Stomach (tissue), 19 donors: ENCODE measurements at places on chromosomes 3 and 15. TPM values are rescaled to one million over a fixed set of nuclear protein-coding genes. Genes with fewer than 3 reads are reported as not detected.

- DNase-seq: no peak
These were observed 250.6 kb downstream of the MBNL1 start for GRCh38 chr3:152519376-152519775.

GRCh38 chr15:45417303-45417950 is 39.1 kb upstream of the GATM start:
- no peak for DNase-seq

The CYP1A2 gene
- total RNA-seq: not detected

The MKRN3 gene
- 3.3 TPM for total RNA-seq

The SKOR1 gene
- total RNA-seq: 4.9 TPM

DNA sequence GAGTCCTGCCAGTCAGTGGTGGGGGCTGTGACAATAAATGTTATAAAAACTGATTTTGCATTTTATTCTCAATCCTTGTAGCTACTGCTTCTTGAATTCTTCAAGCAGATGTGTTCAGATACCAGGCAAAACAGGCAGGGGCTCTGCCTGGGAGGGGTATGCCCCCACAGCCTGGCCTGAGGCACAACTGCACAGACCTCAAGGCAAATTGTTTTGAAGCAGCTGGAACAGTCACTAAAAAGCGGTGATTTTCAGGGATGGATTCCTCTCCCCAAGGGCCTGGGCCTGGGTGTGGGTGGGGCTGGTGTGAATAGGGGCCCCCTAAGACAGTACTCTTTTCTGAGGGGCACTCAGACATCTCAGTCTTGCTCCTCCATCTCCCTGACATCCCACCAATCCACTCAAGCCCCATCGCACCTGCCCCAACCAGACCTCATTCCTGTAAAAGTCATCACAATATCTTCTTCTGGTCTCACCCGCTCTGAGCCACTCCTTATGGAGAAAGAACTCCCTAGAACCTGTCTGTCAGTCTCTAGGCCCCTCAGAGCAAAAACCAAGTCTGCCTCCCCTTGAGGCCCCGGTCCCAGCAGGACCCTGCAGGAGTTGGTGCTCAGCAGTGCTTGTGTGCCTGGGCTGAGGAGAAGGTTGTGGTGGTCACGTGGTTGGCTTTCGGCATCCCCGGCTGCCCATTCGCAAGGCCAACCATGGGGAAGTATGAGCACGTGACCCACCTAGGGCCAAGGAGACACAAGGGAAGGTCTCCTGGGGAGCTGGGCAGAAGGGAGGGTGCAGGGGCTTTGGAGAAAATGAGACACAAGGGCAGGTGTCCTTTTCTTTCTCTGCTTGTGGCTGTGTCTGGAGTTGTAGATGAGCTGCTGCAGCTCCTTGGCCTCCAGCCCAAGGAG is 2.9 kb upstream of the PSTPIP1 start:
- DNase-seq: no peak

The CPNE9 gene
- total RNA-seq: not detected

- no peak for DNase-seq
These were observed 494.1 kb upstream of the DPPA4 start for GRCh38 chr3:109831403-109831802.

DNA sequence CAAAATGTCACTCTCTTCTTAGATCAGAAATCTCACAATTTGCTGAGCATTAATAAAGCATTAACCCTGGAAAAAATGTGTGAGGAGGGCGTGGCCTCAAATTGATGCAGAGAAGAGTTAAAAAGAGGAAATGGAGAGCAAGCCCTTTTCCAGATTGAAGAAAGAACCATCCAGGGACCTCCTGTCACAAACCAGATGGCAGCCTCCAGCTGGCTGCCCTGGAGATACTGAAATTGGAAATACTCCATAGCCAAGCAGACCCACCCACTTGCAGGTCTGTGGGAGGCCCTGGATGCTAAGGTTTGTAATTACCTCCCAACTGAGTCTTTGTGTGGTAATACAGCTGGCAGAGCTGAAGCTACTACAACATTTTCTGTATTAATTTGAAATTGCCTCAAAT is 214.9 kb downstream of the IL20RB start:
- no peak for DNase-seq

DNA sequence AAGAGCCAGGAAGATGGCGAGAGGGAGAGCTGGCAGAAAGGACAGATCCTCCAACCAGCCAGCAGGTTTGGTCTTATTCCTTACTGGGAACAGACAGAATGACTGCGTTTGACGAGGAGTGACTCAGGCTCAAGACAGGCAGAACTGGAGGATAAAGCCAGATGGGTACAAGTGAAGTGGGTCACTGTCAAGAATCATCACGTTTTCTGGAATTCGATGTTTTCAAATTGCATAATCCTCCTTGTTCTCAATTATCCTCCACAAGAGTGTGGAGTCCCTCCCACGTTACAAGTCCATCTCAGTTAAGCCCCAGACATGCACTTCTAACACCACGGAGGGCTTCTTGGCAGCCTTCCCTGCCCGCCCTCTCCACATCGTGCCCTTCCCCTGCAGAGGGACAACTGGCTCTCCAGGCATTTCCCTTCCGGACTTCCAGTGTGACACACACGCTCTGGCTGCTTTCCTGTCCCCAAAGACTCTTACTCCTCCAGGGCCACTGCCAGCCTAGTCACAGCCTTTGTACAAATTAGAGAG is 183.1 kb downstream of the CHST2 start:
- DNase-seq: peak; percentile 76

GRCh38 chr3:134974624-134975023 is 179.6 kb downstream of the EPHB1 start:
- DNase-seq: no peak

DNA sequence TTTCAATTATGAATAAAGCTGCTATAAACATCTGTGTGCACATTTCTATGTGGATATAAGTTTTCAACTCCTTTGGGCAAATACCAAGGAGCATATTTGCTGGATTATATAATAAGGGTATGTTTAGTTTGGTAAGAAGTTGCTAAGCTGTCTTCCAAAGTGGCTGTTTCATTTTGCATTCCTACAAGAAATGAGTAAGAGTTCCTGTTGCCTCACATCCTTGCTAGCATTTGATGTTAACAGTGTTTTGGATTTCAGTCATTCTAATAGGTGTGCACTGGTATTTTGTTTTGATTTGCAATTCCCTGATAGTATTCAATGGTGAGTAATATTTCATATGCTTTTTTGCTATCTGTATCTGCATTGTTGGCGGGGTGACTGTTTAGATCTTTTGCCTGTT is 120.7 kb upstream of the MDFIC2 start:
- DNase-seq: no peak

GRCh38 chr3:13007251-13007941 is 65.8 kb downstream of the IQSEC1 start:
- DNase-seq: no peak

GRCh38 chr3:182325213-182325950 is 467.9 kb upstream of the ATP11B start:
- no peak for DNase-seq

GRCh38 chr3:157410945-157411344 is 25.7 kb upstream of the PTX3 start:
- DNase-seq: no peak

- DNase-seq: no peak
These were observed 22.1 kb downstream of the PHC3 start for GRCh38 chr3:170159459-170159858.

DNA sequence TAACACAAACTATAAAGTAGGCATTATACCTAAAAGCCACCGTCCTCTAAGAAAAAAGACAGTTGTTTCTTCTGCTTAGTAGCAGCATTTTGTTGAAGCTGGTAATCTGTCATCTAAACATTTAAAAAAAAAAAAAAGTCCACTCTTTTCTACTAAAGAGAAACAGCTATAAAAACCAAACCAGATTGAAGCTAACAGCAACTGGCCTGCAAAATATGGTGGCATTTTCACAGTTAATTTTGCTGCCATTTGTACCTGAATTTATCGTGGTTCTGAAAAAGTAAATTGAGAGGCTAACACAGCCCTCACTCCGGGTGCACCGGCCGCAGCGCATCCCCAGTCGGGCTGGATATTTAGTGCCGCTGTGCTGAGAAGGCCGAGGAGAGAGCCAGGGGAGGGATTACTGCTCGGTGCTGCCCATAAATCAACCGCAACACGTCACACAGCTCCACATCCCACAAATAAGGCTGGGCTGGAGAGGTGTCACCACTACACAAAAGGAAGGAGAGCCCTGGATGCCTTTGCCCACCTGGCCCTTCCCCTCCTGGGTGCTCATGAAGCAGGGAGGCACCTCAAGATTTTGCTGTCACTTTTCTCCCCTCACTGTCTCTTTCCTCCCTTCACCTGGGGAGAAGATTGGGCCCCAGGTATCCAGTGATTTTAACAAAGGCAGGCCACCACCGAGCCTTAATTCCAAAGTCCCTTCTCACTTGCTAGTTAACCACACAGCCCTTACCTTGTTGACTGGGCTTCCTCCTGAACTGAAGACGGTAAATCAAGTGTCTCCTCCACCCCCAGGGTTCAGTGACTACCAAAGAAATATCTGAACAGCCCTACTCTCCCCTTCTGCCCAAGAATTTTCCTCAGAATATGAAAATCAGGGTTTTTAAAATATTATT is 44.4 kb downstream of the MECOM start:
- no peak for DNase-seq

DNA sequence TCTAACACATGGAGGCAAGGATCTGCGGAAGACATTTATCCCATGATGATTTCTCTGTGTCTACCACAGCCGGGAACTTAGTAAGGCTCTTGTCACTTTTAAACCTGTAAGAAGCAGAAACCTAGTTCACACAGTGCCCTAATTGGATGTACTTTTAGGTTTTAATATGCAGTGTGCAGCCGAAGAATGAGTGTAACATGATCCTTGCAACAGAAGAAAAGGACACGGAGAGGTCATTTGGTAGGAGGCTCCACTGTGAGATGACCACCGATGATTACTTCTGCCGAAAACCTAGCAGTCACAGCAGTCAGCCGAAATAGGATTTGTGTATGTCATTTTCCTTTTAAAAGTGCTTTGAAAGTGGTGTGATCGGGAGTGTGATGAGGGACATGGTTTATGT is 6.8 kb downstream of the CACNA1D start:
- no peak for DNase-seq

The CADPS gene
- total RNA-seq: 16.0 TPM

DNA sequence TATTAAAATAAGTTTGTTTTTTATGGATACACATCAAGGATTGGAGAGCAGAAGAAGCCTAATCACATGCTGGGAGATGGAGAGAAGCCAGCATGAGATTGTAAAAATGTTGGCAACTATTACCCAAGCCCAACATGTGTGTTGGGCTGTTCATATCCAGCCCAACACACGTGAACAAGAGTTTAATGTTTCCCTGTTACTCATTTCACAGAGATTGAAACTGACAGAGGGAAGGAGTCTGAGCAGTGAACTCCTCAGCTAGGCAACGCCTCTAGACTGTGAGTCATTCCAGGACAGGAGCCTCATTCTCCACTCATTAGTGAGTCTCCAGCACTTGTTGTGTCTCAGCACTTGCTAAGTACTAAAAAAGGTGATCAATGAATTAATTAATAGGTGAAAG is 43.2 kb upstream of the CMSS1 start:
- no peak for DNase-seq

DNA sequence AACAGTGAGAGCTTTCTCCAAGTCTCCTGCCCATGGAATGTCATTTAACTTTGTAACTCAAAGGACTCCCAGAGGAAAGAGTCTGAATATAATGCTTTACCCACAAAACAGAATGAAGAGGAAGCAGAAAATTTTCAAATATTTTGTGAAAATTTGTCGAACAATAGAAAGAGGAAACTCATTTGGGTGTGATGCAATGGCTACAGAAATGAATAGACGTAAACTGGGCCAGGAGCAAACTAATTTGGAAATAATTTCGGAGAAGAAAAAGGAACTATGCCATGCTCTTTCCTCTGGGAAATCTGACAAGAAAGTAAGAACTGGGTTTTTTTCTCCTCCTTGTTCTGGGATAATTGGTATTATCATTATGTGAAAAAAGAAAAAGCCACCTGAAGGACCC is 11.2 kb upstream of the SUMF1 start:
- DNase-seq: no peak

The TRIM71 gene
- under 0.01 TPM for total RNA-seq

The PLSCR5 gene
- not detected for total RNA-seq

DNA sequence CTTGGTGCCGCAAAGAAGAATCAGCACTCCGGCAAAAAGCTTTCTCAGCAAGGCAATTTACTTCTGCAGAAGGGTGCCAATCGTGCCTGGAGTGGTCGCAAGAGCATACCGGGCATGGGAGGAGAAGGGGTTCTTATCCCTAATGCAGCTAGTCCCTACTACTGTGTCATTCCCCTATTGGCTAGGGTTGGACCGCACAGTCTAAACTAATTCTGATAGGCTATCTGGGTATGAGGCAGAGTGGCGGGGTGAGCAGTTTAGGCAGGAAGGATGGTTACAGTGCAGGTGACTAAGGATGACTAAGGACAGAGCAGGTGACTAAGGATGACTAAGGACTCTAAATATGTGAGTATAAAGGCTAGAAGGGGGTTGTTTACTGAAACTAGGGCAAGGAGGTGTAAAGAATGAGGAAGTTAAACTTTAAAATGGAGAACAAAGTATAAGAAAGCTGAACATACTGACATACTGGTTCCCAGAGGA is 52.9 kb downstream of the PGBD4 start:
- no peak for DNase-seq

DNA sequence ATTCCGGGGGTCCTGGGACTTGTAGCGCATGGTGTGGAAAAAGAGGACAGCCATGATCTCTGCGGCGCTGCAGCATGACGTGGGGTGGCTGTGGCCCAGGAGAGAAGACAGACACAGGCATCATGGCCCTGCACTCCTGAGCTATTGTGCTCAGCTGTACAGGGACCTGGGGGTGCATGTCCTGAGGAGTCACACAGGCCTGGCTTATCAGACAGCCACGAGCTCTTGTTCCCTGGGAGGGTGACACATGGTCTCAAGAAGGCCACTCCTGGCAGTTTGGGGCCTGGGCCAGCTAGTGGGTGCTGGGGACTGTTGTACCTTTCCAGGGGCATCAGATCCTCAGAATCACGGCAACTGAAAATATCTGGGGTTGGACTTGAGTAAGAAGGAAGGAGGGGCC is 13.7 kb downstream of the TKT start:
- no peak for DNase-seq

DNA sequence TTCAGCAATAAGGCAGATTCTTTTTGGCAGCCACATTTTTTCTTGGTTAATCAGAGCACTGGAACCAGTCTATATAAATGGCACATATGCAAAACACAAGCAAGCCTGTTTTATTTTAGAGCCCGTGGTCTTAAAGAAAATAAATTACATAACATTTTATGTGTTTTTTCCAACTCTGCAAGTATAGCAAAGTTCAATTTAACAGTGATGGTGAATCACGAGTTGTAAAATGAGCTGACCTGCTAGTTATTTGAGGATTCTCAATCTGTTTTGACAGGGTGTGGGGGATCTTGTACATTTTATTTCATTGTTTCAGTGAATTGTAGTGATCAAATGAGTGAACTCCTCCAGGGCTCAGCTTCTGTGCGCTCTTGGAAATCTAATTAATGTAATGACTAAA is 2.7 kb downstream of the ARHGEF26 start:
- DNase-seq: no peak

The LTK gene
- 4.9 TPM for total RNA-seq

- DNase-seq: no peak
These were observed 263.2 kb downstream of the CHST2 start for GRCh38 chr3:143382816-143383215.

The TM4SF1 gene
- 468 TPM for total RNA-seq

- no peak for DNase-seq
These were observed 48.5 kb downstream of the ABTB1 start for GRCh38 chr3:127720985-127721935.

The CMTM8 gene
- 4.4 TPM for total RNA-seq
